NB4 (cell line): ENCODE measurements at places on chromosomes 3 and 15.

- DNase-seq: no peak
Observed at GRCh38 chr3:52069855-52070254, 13.5 kb upstream of the DUSP7 start.

DNA sequence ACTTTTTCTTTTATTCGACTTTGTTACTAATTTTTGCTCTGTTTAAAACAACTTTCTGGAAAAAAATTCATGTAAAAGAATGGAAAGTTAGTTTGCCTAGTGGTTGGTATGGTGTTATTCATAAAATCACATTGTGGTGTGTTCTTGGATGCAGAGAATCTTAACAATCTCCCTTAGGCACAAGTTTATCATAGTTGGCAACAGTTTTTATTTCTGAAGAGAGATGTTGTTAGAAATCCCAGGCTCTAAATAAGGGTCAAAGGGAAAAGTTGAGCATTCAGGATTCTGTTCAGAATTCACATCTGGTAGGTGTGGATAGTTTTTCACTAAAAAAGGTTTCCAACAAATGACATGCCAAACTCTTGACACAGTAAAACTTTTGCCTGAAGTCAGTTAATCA, 6.4 kb downstream of the DUT start:
- no peak for DNase-seq

DNA sequence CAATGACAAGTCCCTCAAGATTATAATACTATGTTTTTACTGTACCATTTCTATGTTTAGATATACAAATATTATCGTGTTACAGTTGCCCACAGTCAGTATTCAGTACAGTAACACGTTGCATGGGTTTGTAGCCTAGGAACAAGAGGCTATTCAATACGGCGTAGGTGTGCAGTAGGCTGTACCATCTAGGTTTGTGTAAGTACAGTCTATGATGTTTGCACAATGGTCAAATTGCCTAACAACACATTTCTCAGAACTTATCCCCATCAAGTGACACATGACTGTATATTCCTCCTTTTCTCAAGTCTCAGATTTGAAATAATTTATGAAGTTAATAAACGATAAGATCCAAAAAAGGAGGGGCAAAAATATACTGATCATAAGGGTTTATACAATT, 21.7 kb downstream of the ZDHHC3 start:
- DNase-seq: no peak

- DNase-seq: no peak
Observed at GRCh38 chr15:65970937-65971740, 101.8 kb downstream of the RAB11A start.
